ENCODE measurements at places on chromosomes 3 and 15.

GRCh38 chr15:70507772-70508371 is 255.5 kb downstream of the UACA start:
- DNase-seq: peak; percentile 37

- peak; percentile 52 for DNase-seq
These were observed 613.1 kb downstream of the SI start for GRCh38 chr3:164465172-164465571.

- peak; percentile 48 for DNase-seq
These were observed 26.5 kb upstream of the P2RY12 start for GRCh38 chr3:151410891-151411559.

DNA sequence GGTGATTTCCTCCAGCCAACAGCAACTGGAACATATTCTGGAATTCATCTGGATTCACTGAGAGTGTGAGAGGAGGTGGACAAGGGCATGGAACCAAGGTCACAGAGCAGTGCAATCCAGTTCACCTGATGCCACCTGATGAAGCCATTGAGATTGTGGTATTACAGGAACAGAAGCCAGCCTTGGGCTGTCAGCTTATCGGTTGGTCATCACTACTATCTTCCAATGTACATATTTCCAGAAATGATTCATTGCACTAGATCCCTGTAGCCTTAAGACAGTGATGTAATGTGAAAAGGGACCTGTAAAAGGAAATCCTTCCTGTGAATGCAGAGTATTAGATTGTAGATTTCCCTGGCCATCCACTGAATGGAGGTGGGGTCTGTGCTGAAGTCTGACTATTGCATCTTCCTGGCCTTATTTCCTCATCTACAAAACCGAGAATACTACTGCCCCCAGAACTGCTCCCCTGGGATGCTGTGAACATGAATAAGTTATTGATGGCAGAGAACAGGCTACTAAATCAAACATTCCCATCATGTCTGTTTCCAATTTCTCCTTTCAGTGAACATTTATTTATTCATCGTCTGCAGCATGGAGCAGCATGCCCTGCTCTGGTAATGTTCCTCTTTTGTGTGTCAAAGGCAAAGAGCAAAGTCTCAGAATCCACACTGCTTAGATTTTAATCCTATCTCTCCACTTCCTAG is 47.4 kb upstream of the TPM1 start:
- peak; percentile 23 for DNase-seq

DNA sequence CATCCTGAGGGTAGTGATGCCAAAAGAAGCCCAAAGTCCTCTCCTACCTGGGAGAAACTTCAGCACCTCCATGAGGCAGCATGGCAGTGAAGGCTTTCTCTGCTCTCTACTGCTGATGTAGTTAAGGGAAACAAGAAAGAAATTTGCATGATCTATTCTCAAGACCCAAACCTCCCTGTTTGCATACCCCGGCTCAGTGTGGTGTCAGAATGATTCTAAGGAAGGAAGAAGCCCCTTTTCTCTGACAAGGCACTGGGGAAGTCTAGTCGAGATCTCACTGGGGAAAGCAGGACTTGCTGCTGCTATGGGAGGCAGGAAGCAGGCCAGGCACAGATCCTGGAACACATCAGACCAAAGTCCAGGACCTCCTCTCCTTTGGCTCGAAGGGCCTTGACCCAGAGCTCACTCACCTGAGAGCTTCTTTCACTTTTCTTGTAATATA is 89.4 kb upstream of the ICE2 start:
- no peak for DNase-seq

DNA sequence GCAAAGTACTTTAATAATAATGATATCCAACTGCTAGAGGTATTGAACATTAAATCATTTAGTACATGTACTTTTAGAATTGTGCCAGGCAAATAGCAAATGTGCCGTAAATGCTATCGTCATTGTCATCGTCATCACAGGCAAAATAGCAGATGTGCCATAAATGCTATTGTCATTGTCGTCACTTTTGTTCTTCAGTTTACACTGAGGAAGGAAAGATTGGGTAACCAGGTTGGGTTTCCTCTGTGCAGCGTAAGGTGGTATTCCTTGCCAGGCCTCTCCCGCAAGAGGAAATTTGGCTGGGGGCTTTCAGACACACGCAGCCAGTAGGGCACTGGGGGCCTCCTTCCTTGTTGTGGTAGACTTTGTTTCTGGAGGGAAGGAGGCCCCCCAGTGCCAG is 26.4 kb downstream of the ABHD17C start:
- DNase-seq: no peak

- peak; percentile 81 for DNase-seq
These were observed 93.1 kb downstream of the AKAP13 start for GRCh38 chr15:85473455-85473854.

- DNase-seq: peak; percentile 67
These were observed 720 bp upstream of the TNIK start for GRCh38 chr3:171460725-171461524.

GRCh38 chr15:36858423-36858822 is 241.9 kb downstream of the MEIS2 start:
- DNase-seq: no peak

DNA sequence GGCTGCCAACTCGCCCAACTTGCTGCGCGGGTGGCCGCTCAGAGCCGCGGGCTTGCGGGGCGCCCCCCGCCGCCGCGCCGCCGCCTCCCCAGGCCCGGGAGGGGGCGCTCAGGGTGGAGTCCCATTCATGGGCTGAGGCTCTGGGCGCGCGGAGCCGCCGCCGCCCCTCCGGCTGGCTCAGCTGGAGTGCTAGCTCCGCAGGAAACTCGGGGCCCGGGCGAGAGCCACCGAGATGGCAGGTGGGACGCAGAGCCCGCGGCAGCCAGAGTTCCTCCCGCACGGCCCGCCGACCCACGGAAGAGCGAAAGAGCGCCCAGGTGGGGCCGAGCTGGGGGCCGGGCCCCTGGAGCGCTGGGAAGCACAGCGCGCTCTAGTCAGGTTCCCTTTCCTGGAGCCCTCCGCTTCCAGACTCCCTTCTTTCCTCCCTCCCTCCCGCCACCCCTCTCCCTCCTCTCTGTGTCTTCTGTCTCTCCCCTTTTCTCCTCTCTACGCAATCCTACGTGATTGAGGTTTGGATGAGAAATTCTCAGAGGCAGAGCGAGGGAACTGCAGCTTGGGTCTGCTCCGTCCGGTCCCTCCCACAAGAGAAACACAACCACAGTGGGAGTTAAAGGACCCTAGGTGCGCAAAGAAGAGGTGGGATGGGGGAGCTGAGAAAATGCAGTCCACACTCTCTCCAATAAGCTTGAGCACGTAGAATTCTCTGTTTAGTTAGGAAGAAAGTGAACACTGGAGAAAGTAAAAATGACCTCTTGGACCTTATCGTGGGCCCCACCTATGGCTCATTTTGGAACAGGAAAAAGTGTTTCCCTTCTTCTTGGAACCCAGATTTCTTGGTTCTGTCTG is 317.3 kb downstream of the FGF12 start:
- DNase-seq: peak; percentile 49

- DNase-seq: no peak
These were observed 1.3 kb upstream of the PPP4R2 start for GRCh38 chr3:72995337-72995736.

DNA sequence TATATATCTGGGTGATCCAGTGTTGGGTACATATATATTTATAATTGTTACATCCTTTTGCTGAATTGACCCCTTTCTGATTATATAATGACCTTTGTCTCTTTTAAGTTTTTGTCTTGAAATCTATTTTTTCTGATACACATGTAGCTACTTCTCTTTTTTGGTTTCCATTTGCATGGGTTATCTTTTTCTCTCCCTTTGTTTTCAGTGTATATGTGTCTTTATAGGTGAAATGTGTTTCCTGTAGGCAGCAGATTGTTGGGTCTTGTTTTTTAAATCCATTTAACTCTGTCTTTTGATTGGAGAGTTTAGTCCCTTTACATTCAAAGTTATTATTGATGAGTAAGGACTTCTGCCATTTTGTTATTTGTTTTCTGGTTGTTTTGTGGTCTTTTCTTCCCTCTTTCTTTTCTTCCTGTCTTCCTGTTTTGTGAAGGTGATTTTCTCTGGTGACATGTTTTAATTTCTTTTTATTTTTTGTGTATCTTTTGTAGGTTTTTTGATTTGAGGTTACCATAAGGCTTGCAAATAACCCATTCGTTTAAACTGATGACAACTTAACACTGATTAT is 56.8 kb downstream of the STARD9 start:
- DNase-seq: no peak

DNA sequence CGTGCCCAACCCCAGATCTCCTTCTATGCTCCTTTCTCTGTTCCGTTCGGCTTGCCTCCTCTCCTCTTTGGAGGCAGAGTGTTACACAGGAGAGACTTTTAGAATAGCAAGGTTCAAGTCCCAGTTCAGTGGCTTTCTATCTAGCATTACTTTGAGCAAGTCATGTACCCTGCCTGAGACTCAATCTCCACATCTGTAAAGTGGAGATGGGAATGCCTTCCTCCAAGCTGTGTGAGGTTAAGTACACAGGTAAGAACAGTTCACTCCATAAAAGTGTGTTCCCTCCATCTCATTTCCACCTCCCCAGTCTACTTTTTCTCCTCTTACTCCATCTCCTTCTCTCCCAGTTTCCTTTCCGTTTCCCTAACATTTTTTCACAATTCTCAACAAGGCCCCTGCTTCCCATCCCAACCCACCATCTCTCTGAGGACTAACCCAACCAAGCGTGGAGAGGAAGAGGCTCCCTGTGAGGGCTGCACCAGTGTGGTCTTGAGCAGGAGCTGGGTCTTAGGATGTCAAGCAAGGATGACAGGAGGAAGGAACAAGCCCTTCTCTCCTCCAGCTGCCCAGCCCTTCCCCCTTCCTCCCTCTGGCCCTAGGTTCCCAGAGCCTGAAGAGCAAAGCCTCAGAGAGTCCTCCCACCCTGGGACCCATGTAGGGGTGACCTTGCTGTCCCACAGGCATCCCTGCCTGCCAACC is 6.4 kb downstream of the ATP8B4 start:
- DNase-seq: no peak

DNA sequence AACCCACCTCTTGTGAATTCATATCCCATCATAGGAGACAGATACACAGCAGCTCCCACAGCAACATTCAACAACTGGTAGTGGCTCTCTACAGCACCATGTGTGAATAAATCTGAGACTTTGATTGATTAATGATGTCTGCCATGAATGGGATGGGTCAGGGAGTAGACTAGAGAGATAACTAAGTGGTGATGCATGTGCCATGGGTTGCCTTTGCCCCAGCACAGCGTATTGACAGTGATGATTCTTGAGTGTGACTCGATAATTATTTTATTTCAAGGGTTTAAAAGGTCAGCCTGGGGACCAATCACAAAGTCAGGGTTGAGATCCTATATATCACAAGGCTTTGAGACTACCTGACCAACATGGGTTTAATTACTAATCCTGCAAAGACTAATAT is 295.9 kb downstream of the PTPRG start:
- no peak for DNase-seq

- no peak for DNase-seq
These were observed 11.4 kb downstream of the EIF4G1 start for GRCh38 chr3:184325715-184326369.

GRCh38 chr15:77656294-77656693 is 23.6 kb upstream of the LINGO1 start:
- no peak for DNase-seq

DNA sequence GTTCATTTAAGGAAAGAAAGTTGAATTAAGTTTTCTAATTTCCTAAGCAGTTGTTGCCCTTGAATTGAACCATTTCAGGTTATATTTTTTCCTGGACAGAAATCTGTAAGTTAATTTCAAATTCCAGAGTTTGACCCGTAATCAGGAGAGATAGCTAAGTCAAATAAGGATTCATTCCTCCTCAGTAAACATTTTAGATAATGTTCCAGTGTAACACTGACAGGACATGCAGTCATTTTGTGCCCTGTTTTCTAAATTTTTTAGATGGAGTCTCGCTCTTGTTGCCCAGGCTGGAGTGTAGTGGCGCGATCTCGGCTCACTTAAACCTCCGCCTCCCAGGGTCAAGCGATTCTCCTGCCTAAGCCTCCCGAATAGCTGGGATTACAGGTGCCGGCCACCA is 371.7 kb downstream of the DIPK2A start:
- DNase-seq: no peak

- no peak for DNase-seq
These were observed 621.4 kb downstream of the FHIT start for GRCh38 chr3:60629816-60630215.

GRCh38 chr15:43186003-43186353 is 775 bp downstream of the CCNDBP1 start:
- DNase-seq: no peak

DNA sequence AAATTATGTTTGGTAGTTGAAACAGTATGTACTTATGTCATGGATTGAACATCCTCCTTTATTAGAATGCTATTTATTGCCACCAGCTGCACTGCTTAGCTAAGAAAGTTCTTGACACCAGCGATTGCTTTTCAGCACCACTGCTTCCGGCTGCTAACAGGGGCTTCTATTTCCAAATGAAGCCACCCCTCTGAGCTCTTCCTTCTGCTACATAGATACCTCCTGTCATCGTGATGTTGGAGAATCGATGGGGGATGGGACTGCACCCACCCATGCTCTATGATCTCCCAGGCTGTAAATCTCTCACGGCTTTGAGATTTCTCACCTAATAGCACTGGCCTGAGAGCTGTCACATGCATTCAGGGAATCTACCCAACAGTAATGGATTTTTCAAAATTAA is 259.2 kb downstream of the MEIS2 start:
- no peak for DNase-seq

- no peak for DNase-seq
These were observed 204.9 kb upstream of the CGNL1 start for GRCh38 chr15:57171426-57171825.

DNA sequence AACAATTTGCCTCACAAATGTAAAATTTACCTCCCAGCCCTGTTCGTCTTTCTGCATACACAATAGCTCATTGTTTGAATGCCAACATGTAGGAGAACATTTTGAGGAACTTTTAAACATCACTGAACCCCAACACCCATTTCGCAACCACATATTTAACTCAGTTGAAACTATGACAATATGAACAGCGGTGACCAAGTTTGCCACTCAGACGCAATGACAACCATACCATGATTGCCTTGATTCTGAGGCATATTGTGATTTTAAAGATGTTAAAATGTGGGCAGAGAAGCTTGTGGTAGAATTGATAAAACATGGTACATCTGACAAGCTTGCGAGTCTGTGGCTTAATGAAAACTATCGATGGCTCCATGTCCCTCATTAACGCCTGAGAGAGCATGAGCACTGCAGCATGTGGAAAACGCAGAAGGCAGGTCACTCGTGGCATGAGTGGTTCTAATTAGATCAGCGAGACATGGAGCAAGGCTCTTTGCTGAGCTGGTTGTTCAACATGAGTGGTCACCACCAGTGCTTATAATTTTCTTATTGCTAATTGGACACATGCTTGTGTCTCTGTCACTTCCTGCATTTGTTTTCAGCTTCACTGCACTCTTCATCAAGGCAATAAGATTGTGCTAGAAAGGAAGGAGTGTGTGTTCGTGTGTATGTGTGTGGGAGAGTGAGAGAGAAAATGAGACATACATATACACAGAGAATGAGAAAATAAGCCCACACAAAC is 116.8 kb downstream of the CHST2 start:
- DNase-seq: no peak

- no peak for DNase-seq
These were observed 17.4 kb upstream of the CLDN18 start for GRCh38 chr3:137992592-137992991.

- DNase-seq: no peak
These were observed 332.2 kb downstream of the AGBL1 start for GRCh38 chr15:86411916-86412315.
